AG04450 (cell line): ENCODE measurements at places on chromosomes 5 and 9. TPM values are rescaled to one million over a fixed set of nuclear protein-coding genes. Genes with fewer than 3 reads are reported as not detected.

DNA sequence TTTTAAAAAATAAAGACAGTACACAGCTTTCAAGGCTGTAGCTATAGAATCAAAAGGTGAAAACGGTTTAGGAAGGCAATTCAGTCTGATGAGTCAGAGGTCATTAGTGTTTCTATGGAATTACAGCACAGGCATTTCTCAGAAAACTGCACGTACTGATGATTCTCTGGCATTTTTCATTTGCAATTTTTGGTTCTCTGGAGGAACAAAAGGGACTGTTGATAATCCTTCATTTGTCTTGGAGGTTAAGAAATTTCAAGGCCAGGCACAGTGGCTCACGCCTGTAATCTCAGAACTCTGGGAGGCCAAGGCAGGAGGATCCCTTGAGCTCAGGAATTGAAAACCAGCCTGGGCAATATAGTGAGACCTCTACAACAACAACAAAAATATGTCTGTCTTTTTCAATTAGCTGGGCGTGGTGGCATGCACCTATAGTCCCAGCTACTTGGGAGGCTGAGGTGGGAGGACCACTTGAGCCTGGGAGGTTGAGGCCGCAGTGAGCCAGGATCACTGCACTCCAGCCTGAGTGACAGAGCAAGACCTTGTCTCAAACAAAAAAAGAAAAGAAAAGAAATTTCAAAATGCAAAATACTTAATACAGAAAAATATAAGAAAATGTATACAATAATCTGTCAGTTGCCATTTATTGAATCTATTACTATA lies 27.3 kb downstream of the NR6A1 start:
- DNase-seq, result no peak

DNA sequence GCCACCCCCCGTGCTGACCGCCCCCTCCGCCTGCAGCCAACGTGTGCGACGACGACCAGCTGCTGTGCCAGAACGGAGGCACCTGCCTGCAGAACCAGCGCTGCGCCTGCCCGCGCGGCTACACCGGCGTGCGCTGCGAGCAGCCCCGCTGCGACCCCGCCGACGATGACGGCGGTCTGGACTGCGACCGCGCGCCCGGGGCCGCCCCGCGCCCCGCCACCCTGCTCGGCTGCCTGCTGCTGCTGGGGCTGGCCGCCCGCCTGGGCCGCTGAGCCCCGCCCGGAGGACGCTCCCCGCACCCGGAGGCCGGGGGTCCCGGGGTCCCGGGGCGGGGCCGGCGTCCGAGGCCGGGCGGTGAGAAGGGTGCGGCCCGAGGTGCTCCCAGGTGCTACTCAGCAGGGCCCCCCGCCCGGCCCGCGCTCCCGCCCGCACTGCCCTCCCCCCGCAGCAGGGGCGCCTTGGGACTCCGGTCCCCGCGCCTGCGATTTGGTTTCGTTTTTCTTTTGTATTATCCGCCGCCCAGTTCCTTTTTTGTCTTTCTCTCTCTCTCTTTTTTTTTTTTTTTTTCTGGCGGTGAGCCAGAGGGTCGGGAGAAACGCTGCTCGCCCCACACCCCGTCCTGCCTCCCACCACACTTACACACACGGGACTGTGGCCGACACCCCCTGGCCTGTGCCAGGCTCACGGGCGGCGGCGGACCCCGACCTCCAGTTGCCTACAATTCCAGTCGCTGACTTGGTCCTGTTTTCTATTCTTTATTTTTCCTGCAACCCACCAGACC lies 80.2 kb downstream of the NTNG2 start:
- no peak for DNase-seq

The CCL28 gene
- polyA plus RNA-seq, result 0.04 TPM in 2 replicates

The GRIN1 gene
- polyA plus RNA-seq, result 0.04 TPM in 1 of 2 replicates, not detected in the other

- DNase-seq, result no peak
Measured at GRCh38 chr9:42388846-42389245, 205.4 kb downstream of the SPATA31A6 start.

- no peak for DNase-seq
Measured at GRCh38 chr9:123324767-123325183, 31.2 kb upstream of the CRB2 start.

DNA sequence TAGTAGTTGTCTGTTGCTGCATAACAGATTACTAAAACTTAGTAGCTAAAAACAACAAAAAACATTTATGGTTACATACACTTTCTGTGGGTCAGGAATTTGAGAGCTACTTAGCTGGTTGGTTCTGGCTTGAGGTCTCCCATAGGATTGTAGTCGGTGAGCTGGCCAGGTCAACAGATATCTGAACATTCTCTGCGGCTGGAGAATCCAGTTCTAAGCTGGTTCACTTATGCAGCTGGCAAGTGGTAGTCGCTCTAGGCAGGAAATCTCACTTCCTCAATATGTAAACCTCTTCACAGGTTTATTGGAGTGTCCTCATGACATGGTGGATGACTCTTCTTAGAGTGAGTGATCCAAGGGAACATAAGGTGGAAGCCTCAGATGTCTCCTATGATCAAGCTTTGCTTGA lies 65.7 kb upstream of the TNFAIP8 start:
- DNase-seq, result no peak

The C9 gene
- polyA plus RNA-seq, result 0.02 TPM in 1 of 2 replicates, not detected in the other

The PCDHA12 gene
- not detected in 2 replicates for polyA plus RNA-seq

DNA sequence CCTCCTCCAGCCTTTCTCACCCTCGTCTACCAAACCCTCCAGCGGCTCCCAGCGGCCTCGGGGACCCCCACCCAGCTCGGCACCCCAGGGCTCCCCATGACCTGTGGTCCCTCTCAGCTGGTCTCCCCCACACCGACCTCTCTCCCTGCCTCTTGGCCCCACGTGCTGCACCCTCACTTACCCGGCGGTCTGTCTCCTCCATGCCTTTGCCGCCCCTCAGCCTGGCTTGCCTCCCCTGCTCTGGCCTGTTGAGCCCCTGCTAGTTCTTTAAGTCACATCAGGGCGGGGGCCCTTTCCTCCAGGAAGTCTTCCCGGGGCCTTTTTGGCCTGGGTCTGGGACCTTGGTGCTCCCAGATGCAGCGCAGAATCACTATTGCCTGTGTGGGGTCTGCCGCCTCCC lies 81.5 kb downstream of the LMX1B start:
- DNase-seq, result no peak

The PCDHB3 gene
- polyA plus RNA-seq, result 0.12 and 0.15 TPM in 2 replicates

DNA sequence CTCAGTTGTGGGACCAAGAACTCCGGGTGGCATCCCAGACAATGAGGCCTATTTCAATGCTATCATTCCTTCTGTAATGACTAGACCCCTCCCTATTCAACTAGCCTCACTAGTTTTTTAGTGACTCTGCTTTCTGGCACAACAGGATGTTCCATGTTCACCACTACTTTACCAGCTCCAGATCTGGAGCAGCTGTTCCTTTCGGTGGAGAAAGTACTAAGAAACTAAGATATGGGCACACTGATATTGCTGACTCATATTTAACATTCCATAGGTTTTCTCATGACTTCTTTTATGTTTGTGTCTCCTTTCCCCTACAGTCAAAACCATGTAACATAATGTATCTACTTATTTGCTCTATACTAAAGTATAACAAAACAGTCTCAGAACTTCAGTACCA lies 24.1 kb downstream of the IL33 start:
- no peak for DNase-seq

- DNase-seq, result peak; percentile 87
Measured at GRCh38 chr5:32170303-32171151, 3.6 kb downstream of the GOLPH3 start.

- no peak for DNase-seq
Measured at GRCh38 chr9:68609901-68610415, 69.3 kb upstream of the TMEM252 start.

- DNase-seq, result no peak
Measured at GRCh38 chr9:3457175-3457574, 68.6 kb downstream of the RFX3 start.
